ENCODE measurements at places on chromosomes 5 and 9.

DNA sequence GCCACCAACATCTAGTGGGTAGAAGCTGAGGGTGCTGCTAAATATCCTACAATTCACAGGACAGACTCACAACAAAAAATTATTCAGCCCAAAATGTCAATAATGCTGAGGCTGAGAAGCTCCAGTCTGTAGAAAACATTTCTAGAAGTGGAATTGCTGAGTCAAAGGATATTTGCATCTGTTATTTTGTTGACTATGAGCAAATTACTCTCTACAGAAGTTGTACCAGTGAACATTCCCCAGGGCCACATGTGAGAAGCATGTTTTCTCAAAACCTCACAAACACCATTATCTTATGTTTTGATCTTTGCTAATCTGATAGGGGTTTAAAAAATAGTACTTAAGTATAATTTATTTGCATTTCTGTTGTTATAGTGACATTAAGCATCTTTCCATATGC, 15.4 kb downstream of the ITK start:
- DNase-seq: no peak

GRCh38 chr5:10719965-10720364, 41.1 kb downstream of the DAP start:
- DNase-seq: no peak

GRCh38 chr5:92907938-92908606, 672.9 kb downstream of the NR2F1-AS1 start:
- DNase-seq: no peak

GRCh38 chr5:168976311-168976970, 324.5 kb downstream of the SLIT3 start:
- no peak for DNase-seq

DNA sequence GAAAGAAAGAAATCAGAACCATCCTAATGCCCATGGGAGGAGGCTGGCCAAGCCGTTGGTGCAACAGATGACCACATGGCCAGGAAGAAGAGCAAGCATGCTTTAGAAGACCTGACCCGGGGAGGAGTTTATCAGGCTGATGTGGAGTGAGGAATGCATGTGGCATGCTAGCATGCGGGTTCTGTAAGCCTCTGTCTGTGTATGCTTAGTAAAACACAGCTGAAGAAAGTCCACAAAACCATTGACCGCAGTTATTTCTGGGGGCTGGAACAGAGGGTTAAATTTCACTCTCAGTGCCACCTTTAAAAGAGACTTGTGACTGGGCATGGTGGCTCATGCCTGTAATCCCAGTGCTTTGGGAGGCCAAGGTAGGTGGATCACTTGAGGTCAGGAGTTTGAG, 19.1 kb downstream of the GFI1B start:
- DNase-seq: no peak

DNA sequence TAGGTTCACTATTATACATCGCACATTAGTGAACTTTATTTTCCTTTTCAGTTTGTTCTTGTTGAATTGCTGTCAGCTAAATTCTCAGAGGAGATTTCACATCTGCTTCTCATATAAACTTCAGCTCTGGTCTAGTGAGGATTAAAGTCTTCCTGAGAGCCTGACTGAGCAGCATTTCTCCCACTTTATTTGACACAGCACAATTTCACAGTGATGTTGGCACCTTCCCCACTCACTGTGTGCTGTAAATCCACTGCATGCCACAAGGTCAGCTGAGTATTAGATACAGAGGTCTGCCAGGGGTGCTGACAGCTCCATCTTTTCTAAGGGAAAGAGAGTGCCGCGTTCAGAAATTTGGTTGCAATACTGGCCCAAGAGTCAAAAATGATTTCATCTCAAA, 567.4 kb downstream of the PRR16 start:
- no peak for DNase-seq

DNA sequence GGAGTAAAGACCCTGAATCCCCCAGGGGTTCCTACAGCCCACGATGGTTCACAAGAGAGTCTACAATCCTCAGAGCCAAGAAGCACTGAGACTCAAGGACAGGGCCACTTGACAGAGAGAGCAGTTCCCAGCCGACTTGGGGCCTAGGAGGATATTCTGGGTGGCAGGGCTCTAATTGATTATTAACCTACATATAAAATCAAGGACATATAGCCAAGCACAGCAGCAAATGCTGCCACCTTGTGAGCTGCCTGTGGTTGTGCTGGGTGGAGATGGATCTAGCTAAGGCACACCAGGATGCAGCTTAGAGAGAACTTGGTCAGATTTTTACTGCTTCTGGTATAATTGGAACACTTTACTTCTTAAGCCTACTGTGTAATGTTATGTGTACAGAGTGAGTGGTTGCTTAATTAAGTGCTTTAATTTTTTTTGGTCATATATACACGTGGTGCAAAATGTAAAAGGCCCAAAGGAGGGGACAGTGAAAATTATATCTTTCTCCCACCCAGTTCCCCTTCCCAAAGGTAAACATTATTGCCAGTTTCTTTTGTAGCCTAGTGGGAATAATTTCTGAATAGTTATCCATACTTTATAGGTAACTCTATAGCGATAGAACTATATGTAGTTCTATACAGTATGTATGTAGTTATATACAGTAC, 78.8 kb downstream of the F2RL2 start:
- DNase-seq: peak; percentile 32

DNA sequence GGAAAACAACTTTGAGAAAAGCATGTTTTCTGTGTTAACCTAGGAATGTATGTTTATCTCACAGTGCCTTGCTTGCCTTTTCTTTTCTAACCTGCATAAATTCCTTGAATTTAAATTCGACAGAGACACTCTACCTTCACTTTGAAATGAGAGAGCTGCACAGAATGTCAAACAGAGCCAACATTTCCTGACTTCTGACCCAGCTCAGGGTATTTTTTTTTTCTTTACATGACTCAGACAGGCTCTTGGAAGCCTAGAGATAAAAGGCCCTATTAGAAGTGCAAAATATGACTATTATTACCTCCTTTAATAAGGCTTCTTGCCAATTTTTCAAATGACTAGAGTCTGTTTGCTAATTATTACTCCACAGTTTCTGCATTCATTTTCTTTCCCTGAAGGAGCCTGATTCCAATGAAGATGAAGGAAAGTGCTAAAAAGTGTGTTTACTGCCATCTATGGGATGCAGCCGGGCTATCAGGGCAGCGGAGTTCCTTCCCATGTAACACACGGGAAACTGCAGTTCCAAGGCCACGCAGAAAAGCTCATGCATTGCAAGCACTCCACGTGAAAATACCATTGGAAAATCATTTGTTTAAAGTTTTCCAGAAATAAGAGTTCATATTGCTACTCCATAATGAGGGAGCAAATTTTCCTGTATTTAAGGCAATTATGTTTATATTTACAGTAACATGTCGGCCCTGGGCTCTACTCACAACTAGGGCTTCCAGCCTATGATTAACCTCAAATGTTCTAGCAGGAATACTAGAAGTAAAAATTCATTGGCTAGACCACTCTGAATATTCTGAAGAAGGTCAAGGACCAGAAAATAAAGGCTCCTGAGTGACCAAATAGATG, 485.6 kb downstream of the ZSWIM6 start:
- no peak for DNase-seq

GRCh38 chr9:136054798-136055714, 40.0 kb downstream of the NACC2 start:
- no peak for DNase-seq

DNA sequence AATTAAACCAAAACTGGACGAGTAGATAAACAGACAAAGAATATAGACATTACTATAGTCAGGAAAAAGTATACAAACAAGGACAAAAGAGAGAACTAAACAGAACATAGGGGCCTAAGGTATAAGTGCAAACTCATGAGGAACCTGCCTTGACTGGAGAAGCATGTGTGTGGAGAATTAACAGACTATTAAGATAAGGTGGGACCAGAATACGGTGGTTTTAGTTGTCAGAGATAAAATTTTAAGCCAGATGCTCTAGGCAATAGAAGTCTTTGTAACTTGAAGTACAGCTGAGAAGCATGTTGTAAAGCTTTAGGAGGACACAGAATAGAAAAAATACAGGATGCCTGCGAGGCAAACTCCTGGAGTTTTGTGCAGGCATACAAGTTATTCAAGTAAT, 707.1 kb downstream of the PTPRD start:
- DNase-seq: no peak

DNA sequence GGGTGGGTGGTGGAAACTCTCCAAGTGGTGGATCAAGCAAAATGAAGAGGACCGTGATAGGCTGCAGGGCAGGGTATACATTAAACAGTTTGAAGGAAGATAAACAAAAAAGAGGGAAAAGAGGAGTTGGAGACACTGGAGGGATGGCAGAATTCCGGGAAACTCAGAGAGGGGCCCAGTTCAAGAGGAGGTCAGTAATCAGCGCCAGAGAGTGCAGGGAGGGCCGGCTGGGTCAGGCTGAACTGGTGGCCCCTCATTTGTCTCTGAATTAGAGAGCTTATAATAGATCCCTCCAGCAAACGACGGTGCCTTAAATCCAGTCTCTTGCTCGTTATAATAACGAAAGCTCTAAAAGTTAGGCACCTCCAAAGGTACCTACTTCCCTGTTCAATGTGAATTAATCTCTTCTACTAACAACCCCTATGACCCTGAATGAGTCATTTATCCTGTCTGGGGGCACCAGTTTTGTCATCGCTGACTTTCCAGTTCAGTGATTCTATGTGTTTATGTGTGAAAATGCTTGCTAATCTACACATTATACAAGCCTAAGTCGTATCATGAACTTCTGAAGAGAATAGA, 2.4 kb upstream of the ZSWIM6 start:
- DNase-seq: no peak

GRCh38 chr5:3349704-3350565, 245.7 kb upstream of the IRX1 start:
- no peak for DNase-seq

- DNase-seq: no peak
These were observed 59.1 kb upstream of the TMC1 start for GRCh38 chr9:72462340-72462739.

DNA sequence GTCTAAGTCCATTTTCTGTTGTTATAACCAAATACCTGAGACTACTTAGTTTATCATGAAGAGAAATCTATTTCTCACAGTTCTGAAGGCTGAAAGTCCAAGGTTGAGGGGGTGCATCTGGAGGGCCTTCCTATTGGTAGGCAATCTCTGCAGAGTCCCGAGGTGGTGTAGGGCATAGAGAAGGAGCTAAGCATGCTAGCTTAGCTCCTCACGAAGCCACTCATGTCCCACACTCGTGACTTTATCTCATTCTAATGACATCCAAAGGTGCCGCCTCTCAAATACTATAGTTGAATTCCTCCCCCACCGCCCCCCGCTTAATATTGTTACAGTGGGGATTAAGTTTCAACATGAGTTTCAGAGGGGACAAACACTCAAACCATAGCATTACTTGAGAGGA, 36.0 kb upstream of the ZBED3 start:
- no peak for DNase-seq

DNA sequence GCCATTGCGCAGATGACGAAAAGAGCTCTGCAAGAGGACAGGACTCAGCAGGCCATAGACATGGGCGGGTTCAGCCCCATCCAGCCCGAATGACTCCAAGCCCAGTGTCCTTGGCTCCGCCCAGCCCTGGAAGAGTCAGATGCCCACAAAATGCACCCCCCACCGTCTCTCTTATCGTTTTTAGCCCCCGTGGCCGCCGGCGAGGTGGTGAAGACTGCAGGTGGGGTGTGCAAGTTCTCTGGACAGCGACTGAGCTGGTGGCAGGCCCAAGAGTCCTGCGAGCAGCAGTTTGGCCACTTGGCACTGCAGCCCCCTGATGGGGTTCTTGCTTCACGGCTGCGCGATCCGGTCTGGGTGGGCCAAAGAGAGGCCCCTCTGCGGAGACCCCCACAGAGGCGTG, 2.1 kb downstream of the ADGRD2 start:
- no peak for DNase-seq

- DNase-seq: no peak
These were observed 94.0 kb downstream of the SMARCA2 start for GRCh38 chr9:2109069-2109650.

DNA sequence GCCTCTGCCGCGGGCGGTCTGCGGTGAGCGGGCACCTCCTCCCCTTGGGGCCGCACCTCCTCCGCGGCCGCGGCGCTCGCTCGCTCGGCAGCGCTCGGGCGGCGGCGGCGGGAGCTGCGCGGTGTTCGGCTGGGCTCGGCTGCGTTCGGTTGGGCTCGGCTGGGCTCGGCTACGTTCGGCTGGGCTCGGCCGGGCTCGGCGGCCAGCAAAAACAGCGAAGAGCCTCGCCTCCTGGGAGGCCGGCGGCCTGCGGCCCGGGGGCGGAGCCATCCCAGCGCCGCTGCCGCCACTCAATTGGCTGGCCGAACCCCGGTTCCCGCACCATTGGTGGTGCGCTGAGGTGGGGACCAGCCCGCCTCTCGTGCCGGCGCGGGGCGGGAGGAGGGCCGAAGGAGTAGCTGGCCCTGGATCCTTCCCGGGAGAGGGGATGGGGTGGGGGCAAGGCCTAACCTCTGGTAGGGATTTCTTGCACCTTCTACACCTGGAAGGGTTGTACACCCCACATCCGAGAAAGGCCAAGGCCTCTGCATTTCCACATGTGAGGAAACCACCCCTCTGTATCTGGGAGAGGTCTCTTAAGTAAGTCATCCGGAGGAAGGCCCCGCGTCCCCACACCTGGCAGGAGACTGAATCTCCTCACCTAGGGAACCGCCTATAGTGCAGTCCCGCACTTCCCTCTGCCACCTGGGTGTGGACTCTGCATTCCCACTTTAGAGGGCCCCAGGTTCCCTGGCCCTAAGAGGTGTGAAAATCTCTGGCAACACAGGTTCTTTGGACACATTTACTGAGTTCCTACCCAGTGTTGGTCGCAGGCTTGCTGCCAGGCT, at the start of gene ENHO:
TSS of gene ENHO (minus strand) at position 20 of the 827 bp plus-strand sequence. CDS start 1,295 bp downstream, outside the sequence.
- peak; percentile 82 for DNase-seq

GRCh38 chr5:147617191-147617606, 107.3 kb upstream of the DPYSL3 start:
- no peak for DNase-seq

DNA sequence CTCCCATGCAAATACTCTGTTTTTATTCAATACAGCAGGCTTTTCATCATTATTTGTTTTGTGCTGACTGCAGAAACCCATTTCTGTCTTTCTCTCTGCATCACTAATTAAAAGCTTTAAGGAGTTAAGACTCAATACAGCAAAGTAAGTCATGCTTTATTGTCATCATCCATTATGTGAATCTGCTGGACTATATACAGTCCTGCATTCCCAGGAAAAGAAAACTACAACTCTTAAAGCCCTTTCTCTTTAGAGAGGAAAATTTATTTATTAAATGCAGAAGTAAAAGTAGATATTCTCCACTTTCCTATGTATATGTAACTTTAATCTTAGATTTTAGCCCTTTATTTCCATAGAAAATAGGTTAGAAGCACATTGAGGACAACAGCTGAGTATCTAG, 706.6 kb upstream of the RGMB start:
- no peak for DNase-seq

- DNase-seq: no peak
These were observed 201.2 kb downstream of the TARS1 start for GRCh38 chr5:33641744-33642505.

- DNase-seq: no peak
These were observed 55.3 kb downstream of the OR2K2 start for GRCh38 chr9:111274737-111275136.

- no peak for DNase-seq
These were observed 5.8 kb downstream of the DPP7 start for GRCh38 chr9:137108608-137109249.

GRCh38 chr5:194102-194501, 2.8 kb downstream of the LRRC14B start:
- DNase-seq: no peak

GRCh38 chr9:134891053-134891452, 10.4 kb downstream of the FCN2 start:
- DNase-seq: no peak

Measured in activated CD4-positive, alpha-beta T cell treated with anti-CD3 and anti-CD28 coated beads, Interleukin-2, amount 50 U/mL, for 24 hours (primary cell).